Non-pigmented ciliary epithelial cell (primary cell): ENCODE measurements at places on chromosomes 2 and 18.

DNA sequence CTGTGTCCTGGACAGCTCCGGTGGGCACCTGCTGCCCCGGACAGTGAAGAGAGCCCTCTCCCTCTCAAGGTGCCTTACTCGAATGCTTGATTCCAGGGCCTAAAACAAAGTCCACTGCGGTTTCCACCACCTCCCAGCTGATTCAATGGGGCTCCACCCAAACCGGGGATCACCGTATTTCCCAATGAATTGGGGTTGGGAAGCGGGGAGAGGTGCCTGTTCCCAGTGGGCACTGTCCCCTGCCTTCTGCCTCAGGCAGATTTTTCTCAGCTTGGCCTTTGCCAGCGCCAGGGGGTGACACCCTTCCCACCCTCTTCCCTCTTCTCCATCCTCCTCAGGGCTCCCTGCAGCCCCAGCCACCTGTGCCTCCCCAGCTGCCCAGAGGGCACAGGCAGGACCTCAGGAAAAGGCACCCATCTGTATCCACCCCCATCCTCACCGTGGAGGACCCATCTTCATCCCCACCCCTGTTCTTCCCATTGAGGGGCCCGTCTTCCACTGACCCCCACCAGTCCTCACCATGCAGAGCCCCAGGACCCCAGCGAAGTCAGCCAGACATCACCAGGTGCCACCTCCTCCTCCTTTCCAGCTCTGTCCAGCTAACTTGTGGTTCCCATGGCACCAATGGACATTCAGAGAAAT lies 66.7 kb upstream of the HPCAL1 start:
- DNase-seq: no peak

DNA sequence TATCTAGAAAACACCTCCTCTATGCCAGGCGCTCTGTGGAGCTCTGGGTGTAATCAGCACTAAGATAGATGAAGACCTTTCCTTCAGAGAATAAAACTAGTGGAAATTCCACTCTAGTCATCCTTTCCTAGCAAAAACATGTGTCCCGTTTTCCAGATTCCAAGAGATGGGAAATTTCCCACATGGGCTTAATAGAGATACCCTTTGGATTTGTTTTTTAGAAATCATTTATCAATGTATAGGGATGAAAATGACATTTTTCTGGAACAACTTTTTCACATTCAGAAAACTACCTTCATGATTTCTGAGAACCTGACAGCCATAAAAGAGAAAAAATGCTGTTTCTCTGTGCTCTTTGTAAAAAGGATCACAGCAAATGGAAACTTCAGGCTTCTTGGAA lies 152.1 kb downstream of the NCKAP5 start:
- DNase-seq: no peak

GRCh38 chr2:184481865-184482264 lies 116.5 kb upstream of the ZNF804A start:
- no peak for DNase-seq

DNA sequence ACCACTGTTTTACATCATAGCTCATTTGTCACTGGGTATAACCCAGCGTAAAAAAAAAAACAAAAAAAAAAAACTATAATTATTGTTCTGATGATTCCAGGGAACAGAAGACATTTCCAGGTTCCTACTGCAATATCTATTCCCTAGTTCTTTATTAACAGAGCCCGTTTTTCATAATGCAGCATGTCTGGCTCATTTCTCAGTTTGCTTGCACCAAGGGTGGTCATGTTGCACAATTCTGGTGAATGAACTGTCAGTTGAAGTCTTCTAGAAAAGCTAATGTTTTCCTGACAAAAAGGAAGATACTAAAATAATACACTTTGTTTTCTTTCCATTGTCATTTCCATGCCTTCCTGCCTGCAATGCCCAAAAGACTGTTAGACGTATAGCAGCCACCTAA lies 180.1 kb downstream of the RDH14 start:
- DNase-seq: no peak

DNA sequence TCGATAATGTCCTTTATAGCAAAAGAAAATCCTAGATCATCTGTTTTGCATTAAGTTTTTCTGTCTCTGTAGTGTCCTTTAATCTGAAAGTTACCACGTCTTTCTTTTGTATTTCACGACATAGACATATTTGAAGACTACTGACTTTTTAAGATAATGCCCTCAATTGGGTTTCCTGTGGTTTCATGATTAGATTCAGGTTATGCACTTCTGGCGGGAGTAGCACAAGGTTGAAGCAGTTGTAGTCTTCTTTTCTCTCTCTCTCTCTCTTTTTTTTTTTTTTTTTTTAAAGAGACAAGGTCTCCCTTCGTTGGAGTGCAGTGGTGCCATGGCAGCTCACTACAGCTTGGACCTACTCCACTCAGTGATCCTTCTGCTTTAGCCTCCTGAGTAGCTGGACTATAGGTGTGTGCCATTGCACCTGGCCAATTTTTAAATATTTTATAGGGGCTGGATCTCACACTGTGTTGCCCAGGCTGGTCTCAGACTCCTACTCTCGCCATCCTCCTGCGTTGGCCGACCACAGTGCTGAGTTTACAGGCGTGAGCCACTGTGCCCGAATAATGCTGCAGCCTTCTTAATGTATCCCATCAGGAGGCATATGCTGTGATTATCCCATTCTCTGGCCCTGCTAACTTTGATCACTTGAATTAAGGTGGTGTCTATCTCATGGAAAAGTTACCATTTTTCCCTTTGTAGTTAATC lies 3.9 kb downstream of the INPP4A start:
- DNase-seq: no peak

DNA sequence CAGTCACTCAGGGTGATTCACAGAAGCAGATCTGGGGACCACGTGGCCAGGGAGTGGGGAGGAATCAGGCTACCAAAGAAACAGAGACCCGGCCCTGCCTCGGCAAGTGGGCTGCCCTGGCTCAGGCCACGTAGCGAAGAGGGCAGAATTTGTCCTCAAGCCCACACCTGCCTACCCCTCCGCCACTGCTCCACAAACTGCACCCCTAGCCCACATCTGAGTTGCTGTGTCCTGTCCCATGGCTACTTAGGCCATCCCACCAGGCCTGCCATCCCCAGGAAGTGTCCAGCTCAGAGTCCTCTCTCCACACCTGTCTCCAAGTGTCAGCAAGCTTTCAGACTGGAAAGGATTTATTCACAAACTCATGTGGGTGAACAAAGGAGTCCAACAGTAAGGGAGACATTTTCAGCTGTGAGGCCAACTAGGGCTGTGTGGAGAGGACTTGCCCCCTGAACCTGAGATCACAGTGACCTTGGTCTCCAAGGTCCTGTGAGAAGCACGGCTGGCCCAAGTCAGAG lies 31.7 kb upstream of the ASPRV1 start:
- no peak for DNase-seq

- no peak for DNase-seq
These were observed 30.6 kb downstream of the MAPRE2 start for GRCh38 chr18:35071819-35072247.

- DNase-seq: no peak
These were observed 203.5 kb downstream of the SEPTIN10 start for GRCh38 chr2:109410039-109410815.

GRCh38 chr18:21682371-21683051 lies 22.1 kb downstream of the ABHD3 start:
- no peak for DNase-seq

DNA sequence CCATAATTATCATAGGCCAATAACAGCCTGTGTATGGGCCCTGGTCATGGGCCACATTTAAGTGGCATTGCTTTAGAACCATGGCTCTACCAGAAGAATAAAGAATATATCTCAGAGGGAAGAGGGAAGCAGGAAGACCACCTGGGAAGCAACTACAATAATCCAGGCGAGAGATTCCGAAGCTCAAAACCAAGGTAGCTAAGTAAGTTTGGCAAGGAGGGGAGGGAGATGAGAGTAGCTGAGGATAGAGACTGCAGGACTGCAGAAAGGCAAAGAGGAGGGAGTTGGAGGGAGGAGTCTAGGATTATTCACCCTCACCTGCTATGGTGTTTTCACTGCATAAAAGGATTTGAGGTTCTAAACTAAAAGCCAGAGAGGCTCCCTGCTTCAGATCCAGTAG lies 293.5 kb downstream of the SETBP1 start:
- no peak for DNase-seq

DNA sequence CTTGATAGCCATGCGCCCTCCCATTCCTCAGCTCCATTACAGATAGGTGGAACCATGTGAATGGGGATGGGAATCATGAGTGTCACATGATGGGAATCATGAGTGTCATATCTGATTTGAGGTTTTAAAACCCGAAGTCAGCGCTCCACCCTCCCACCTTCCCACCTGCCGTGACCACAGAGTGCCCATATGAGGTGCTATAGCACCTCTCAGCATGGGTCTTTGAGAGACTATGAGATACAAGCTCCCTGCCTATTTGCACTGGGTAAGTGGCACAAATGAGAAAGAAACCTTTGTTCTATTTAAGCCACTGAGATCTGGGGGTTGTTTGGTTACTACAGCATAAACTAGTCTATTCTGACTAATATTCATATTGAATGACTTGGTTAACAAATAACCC lies 78.5 kb upstream of the PTPRM start:
- DNase-seq: no peak

- DNase-seq: no peak
These were observed 564.9 kb downstream of the CNTNAP5 start for GRCh38 chr2:124589971-124590370.

DNA sequence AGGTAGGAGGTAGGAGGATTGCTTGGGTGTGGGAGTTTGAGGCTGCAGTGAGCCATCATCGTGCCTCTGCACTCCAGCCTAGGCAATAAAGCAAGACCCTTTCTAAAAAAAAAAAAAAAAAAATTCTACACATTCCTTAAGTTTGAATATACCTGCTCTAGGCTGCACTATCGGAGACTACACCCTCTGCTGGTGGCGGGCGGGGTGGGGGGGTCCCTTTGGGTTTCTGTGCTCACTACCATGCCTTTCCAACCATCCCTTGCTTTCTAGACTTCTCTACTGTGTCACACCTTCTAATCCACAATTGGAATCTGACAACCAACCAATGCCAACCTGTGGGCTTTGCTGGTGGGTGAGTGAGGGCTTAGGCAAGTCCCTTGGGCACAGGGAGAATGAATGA lies 34.7 kb upstream of the FAM136A start:
- DNase-seq: no peak

DNA sequence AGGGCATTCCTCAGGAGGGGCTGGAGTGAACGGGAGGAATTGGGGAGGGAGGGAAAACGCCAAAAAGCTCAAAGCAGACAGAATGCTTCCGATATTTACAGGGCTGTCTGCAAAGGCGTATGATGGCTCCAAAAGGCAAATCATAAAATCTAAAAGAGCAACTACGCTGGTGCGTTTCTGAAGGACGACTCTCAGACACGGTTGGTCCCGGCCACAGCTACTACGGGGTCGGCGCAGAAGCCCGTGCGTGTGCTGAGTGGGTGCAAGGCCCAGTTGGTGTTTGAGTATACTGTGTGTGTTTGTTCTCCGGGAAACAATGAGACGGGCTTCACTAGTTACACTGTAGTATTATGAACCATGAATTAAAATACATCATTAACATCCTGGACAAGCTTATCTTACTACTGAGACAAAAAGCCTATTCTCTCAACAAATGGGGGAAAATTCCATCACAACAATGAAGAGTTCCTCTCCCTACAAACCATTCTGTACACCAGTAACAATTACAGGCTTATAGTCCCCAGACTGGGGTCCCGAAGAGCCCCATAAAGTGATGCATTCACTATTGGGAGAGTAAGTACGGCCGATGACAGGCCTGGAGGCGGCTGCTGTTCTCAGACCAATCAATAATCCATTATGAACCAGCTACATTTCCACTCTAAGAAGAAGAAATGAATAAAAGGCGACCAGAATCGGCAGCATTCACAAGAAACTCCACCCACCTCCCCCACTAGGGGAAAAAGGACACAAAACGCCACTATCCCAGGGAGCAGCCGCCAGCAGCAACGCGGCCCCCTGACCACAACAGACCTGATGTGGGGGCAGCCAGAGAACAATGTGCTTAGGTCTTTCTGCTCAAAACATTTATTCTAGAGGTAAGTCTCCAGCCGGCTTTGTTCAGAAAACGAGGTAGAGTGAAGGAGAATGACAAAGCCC lies 43.4 kb downstream of the ZNF516 start:
- DNase-seq: no peak

DNA sequence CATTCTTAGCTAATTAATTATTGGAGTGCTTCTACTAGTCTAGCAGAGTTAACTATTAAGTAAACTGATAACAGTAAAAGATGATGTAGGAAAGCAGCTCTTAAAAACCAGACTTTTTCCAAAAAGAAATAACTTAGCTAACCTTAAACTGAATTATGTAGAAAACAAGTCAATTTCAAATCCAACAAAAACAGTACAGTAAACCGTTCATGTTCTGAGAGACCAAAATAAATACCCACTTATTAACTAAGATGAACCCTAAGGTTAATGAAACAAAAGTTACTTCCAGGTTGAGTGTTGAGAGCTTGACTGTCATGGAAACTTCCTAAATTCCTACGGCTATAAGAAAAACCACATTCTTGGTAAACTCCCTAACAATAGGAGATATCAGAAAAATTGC lies 181.2 kb downstream of the PPP1R1C start:
- no peak for DNase-seq

- no peak for DNase-seq
These were observed 52.7 kb upstream of the BOD1L2 start for GRCh38 chr18:57094175-57094574.

DNA sequence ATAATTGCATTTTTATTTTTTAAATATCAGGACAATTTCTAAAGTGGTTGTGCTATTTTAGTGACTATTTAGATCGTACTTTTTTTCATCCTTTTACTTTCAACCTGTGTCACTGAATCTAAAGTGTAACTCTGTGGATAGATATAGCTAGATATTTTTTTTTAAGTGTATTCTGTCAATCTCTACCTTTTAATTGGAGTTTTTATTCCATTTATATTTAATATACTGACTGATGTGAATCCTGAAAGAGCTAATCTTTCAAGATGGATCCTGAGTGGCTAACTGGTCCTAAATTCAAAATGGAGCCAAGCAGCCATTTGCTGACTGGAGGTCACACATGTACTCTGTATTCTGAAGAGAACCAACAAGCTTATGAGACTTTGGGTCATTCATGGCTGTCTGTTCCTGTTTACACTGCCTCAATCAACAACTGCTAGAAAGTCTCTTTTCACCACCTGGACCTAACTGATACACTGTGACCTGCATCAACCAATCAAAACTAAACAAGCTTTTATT lies 4.6 kb upstream of the PSMD14 start:
- DNase-seq: no peak

DNA sequence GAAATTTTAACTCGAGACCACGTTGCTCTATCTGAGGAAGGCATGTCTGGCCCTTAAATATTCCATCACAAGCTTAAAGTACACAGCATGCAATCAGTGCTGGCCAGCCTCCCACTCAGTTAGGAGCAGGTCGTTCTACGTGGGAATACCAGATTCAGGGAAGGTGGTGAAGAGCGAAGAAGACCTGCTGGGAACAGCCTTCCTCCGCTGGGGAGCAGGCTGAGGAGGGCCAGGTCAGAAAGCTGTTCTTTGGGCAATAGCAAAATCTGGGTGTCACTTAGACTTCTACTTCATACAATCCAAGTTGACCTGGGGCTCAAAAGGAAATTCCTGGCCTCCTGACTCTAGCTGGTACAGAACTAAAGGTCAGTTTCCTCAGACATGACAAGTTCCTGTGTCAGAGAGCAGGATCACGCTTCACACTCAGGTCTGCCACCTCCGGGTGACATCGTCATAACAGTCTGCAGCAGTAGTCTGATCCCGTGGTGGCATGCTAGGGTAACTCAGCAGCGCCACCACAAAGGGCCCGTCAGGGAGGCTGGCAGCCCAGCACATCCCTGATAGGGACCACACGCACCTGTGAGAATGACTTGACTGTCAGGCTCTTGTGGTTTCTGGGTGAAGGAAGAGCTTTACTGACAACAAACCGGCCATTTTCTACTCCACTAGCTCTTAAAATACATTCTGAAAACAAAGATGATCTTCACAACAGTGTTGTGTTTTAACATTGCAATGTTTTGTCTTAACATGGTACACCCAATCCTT lies 35.2 kb upstream of the NAPG start:
- DNase-seq: no peak
